ENCODE measurements at places on chromosomes 1 and 21. TPM values are rescaled to one million over a fixed set of nuclear protein-coding genes. Genes with fewer than 3 reads are reported as not detected.

Gene SERPINC1
- 0.43 TPM for total RNA-seq

Gene BMP8A
- not detected for total RNA-seq

Gene IFT25
- total RNA-seq, result 66.9 TPM

Gene ASCL5
- total RNA-seq, result not detected

Gene TTLL7
- 4.0 TPM for total RNA-seq

Gene FAM72D
- total RNA-seq, result 7.7 TPM

Gene SYT6
- total RNA-seq, result not detected

Measured in T-helper 2 cell treated with Interferon-gamma antibody and Interleukin-4, amounts not matched to agents 100 ng/mL and 5 ng/mL, for 36 hours (primary cell).